ENCODE measurements at places on chromosomes 16 and 17.
A peak's percentile ranks its signal among the peaks of the same experiment; 100 is the strongest.

GRCh38 chr16:85141491-85142128, 29.3 kb upstream of the CIBAR2 start:
- H3K4me1 ChIP-seq, result peaks cover 13% of the 10 kb centered on the region
- H3K4me3 ChIP-seq, result no peak overlapping the region
- DNase-seq, result no peak
- H3K27ac ChIP-seq, result no peak overlapping the region
- no peaks in the 10 kb centered on the region for H3K27me3 ChIP-seq

DNA sequence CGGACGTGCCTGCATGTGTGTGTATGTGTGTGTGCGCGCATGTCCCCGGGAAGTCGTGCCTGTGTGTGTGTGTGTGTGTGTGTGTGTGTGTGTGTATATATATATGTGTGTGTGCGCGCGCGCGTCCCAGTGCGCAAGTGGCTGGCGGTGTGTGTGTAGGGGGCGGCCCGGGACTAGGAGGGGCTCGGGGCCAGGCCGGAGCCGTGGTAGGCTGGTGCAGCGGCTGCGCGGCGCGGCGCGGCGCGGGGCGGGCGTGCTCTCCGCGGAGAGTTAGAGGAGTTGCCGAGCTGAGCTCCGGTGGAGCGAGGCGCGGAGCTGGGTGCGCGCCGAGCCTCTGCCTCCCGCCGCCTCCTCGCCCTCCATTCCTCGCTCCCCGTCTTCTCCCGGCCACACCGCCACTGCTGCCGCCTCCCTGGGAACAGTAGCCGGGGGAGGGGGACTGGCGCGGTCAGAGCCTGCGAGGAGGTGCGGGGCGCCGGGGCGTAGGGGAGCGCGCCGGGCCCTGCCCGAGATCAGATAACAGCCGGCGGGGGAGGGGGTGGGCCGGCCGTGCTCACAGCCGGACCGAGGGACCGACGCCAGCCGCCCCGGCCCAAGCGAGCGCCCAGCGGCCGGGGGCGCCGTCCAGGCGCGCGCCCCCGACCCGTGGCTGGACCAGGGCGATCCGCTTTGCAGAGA, at the start of gene KCNJ12:
KCNJ12 (plus strand) TSS at position 277 of the 678 bp plus-strand sequence. CDS start 38,986 bp downstream, outside the sequence.
- H3K4me3 ChIP-seq, result peak within 1 kb of the TSS; percentile 35
- no peaks in the 10 kb centered on the region for H3K36me3 ChIP-seq
- H3K27ac ChIP-seq, result no peak within 1 kb of the TSS
- H3K27me3 ChIP-seq, result no peaks in the 10 kb centered on the region

GRCh38 chr16:77480681-77481315, 46.0 kb upstream of the ADAMTS18 start:
- H3K4me3 ChIP-seq, result no peak overlapping the region
- H3K4me1 ChIP-seq, result no peaks in the 10 kb centered on the region
- H3K27ac ChIP-seq, result no peak overlapping the region
- no peaks in the 10 kb centered on the region for H3K36me3 ChIP-seq

DNA sequence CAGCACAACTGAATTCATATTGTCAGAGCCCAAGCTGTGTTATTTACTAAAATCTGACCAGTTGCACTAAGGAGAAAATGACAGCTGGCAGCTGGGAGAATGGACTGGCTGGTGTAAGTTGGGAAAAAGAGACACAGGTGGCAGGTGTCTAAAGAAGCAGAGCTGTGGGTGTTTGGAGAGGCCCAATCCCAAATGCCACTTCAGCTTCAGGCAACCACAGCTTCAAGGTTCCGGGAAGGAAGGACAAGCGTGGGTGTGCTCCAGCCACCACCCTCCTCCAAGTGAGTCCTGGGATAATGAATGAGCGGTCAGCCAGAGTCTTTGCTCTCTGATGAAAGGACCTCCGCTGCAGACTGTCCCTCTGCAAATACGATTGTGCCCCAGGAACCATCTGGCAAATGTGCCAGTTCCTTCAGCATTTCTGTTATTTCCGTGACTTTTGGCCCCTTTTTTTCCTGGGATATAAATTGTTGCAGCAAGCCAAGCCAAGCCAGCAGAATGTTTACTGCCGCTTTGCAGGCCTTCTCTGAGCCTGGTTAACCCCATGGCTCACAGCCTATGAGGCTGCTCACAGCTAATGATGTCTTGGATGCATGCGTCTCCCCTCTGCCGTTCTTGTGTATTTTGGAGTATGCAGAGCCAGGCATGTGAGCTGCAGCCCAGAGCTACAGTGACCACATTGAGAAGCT, 9.5 kb upstream of the RHBDL3 start:
- no peak overlapping the region for H3K27ac ChIP-seq
- DNase-seq, result no peak
- H3K36me3 ChIP-seq, result no peaks in the 10 kb centered on the region
- H3K4me3 ChIP-seq, result no peak overlapping the region
- H3K4me1 ChIP-seq, result no peaks in the 10 kb centered on the region

GRCh38 chr16:64841071-64841470, 280.8 kb downstream of the CDH11 start:
- no peaks in the 10 kb centered on the region for H3K4me1 ChIP-seq
- no peak overlapping the region for H3K27ac ChIP-seq
- no peaks in the 10 kb centered on the region for H3K27me3 ChIP-seq
- no peak overlapping the region for H3K4me3 ChIP-seq

DNA sequence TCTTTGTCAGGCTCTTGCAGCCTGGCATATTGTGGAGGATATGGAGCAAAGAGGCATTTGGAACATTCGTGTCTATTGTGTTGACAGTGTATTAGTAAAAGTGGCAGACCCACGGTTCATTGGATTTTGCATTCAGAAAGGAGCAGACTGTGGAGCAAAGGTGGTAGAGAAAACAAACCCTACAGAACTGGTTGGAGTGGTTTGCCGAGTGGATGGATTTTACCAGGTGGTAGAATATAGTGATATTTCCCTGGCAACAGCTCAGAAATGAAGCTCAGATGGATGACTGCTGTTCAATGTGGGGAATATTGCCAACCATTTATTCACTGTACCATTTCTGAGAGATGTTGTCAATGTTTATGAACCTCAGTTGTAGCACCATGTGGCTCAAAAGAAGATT, 44.5 kb downstream of the EFCAB13 start:
- H3K27me3 ChIP-seq, result no peaks in the 10 kb centered on the region
- H3K4me1 ChIP-seq, result peaks cover 5% of the 10 kb centered on the region
- H3K36me3 ChIP-seq, result no peaks in the 10 kb centered on the region
- no peak for DNase-seq
- H3K4me3 ChIP-seq, result no peak overlapping the region

DNA sequence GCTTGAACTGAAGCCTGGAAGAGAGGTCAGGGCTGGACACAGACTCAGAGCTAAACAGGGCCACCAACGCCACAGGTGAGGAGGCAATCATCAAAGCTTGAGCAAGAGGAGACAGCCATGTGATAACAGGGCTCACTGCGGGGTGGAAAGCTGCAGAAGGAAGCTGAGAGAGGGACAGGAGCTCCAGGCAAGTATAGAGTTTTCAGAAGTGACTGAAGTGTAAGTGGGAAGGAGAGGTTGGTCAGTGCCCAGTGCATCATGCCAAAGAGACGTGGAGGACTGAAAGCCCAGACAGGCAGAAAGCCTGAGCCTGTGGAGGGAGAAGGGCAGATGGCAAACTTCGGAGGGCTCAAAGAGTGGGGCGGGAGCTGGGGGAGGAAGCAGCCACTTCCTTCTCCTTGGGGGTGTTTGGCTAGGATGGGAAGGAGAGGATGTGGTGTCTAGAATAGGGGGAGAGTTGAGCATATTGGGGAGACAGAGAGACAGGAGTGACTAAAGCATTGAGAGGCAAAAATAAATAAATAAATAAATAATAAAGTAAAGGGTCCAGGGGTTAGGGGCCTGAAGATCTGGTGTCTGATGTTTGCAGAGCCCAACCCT, 2.6 kb downstream of the KIFC3 start:
- peak overlapping the region; percentile 50 for H3K27ac ChIP-seq
- H3K4me1 ChIP-seq, result peaks cover 77% of the 10 kb centered on the region
- no peak for DNase-seq
- no peaks in the 10 kb centered on the region for H3K36me3 ChIP-seq
- H3K4me3 ChIP-seq, result no peak overlapping the region

DNA sequence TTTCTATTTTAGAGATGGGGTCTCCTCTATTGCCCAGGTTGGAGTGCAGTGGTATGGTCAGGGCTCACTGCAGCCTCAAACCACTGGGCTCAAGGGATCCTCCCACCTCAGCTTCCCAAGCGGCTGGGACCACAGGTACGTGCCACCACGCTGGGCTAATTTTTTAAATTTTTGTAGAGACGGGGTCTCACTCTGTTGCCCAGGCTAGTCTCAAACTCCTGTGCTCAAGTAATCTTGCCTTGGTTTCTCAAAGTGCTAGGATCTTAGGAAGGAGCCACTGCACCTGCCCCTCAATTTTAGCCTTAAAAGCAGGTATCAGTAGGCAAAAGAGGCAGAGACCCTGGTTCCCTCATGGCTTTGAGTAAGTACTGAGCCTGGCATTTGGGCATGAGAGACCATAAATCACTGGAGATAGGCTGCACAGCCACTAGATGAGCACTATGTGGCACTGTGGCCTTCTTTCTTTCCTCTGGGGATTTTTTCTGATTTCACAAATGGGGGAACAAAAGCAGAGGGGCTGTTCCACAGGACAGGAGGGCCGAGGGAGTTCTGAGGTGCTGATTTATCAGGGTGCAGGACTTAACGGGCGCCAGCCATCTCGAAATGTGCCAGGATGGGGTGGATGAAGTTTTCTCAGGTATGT, 82.2 kb downstream of the PLXDC1 start:
- H3K27me3 ChIP-seq, result no peaks in the 10 kb centered on the region
- H3K4me3 ChIP-seq, result no peak overlapping the region

GRCh38 chr17:69223809-69224208, 4.8 kb downstream of the ABCA10 start:
- H3K27me3 ChIP-seq, result no peaks in the 10 kb centered on the region
- H3K4me3 ChIP-seq, result no peak overlapping the region
- H3K36me3 ChIP-seq, result no peaks in the 10 kb centered on the region
- DNase-seq, result no peak

DNA sequence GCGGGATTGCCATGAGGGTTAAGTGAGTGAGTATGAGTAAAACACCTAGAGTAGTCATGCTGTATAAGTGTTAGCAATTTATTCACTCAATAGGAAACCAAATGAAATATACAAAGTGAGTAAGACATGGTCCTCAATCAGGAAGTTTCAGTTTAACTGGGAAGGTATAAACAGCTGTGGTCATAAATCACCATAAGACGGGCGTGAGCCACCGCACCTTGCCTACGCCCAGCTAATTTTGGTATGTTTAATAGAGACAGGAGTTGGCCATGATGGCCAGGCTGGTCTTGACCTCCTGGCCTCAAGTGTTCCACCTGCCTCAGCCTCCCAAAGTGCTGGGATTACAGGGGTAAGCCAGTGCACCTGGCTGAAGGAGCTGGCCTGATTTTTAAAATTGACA, 27.0 kb downstream of the RNF135 start:
- H3K36me3 ChIP-seq, result no peaks in the 10 kb centered on the region
- no peaks in the 10 kb centered on the region for H3K27me3 ChIP-seq
- H3K4me1 ChIP-seq, result peaks cover 10% of the 10 kb centered on the region
- H3K4me3 ChIP-seq, result no peak overlapping the region

- DNase-seq, result no peak
- H3K27ac ChIP-seq, result no peak overlapping the region
- no peaks in the 10 kb centered on the region for H3K36me3 ChIP-seq
- H3K4me1 ChIP-seq, result no peaks in the 10 kb centered on the region
Observed at GRCh38 chr16:1026057-1026783, 44.6 kb downstream of the SOX8 start.

- no peaks in the 10 kb centered on the region for H3K27me3 ChIP-seq
- H3K4me3 ChIP-seq, result no peak overlapping the region
- H3K36me3 ChIP-seq, result no peaks in the 10 kb centered on the region
Observed at GRCh38 chr17:2243953-2244352, 59.6 kb downstream of the SMG6 start.

DNA sequence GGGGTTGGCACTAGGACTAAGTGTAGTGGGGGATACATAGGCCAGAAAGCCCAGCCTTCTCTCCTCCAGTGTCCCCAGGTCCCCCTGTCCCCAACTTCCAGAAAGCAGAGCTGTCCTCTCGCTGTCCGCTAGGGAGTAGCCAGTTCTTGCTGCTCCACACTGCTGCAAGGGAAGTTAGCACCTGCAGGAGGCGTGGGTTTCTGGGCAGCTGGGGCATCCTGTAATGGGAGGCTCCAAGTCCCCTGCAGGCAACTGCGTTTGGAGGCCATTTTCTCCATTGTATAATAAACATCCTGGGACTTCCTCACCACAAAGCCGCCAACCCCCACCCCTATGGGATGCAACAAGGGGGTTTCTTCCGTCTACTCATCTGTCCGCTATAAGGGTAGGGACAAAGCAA, 1.7 kb downstream of the RPRML start:
- no peak overlapping the region for H3K27ac ChIP-seq
- peak; percentile 74 for DNase-seq
- H3K4me1 ChIP-seq, result peaks cover 8% of the 10 kb centered on the region
- peaks cover 6% of the 10 kb centered on the region for H3K27me3 ChIP-seq
- no peak overlapping the region for H3K4me3 ChIP-seq

GRCh38 chr16:78866521-78866920, 734.0 kb downstream of the MAF start:
- no peaks in the 10 kb centered on the region for H3K4me1 ChIP-seq
- H3K27ac ChIP-seq, result no peak overlapping the region
- no peak for DNase-seq
- no peak overlapping the region for H3K4me3 ChIP-seq
- H3K36me3 ChIP-seq, result no peaks in the 10 kb centered on the region

GRCh38 chr17:82373731-82374625, 2.4 kb downstream of the UTS2R start:
- H3K27ac ChIP-seq, result no peak overlapping the region
- peaks cover 4% of the 10 kb centered on the region for H3K4me1 ChIP-seq
- no peak overlapping the region for H3K4me3 ChIP-seq
- DNase-seq, result no peak

GRCh38 chr17:68398691-68399637, 58.3 kb downstream of the WIPI1 start:
- H3K36me3 ChIP-seq, result no peaks in the 10 kb centered on the region
- peak; percentile 78 for DNase-seq
- H3K4me3 ChIP-seq, result no peak overlapping the region
- no peaks in the 10 kb centered on the region for H3K27me3 ChIP-seq
- H3K27ac ChIP-seq, result no peak overlapping the region

DNA sequence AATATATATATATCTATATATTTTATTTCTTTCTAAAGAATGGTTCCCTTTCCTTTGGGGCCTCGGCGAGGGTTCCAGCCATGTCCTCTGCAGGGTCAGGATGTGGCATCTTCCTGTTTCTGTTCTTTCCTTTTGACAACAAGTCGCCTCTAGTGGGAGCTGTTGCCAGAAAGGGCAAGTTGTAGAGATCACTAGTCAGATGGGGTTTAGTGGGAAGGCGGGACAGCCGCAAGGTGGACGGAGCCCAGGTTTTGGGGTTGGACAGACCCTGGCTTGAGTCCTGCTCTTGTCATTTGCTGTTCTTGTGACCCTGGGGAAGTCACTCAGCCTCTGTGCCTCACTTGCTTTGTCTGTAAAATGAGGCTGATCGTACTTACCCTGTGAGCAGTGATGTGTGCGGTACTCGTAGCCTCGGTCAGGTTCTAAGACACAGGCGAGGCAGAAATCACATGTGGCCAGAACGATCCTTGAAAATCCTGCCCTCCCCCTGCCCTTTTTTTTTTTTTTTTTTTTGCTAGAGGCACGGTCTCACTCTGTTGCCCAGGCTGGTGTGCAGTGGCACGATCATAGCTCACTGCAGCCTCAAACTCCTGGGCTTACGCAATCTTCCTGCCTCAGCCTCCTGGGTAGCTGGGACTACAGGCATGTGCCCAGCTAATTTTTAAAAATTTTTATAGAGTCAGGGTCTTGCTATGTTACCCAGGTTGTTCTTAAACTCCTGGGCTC, 80.1 kb downstream of the ABCC6 start:
- no peaks in the 10 kb centered on the region for H3K36me3 ChIP-seq
- no peaks in the 10 kb centered on the region for H3K27me3 ChIP-seq
- H3K4me1 ChIP-seq, result no peaks in the 10 kb centered on the region
- H3K27ac ChIP-seq, result no peak overlapping the region
- no peak for DNase-seq
- H3K4me3 ChIP-seq, result no peak overlapping the region

Measured in Caco-2 (cell line).